HCT116 (cell line): ENCODE measurements at places on chromosomes 11 and 22. TPM values are rescaled to one million over a fixed set of nuclear protein-coding genes. Genes with fewer than 3 reads are reported as not detected.
A peak's percentile ranks its signal among the peaks of the same experiment; 100 is the strongest.

- DNase-seq, result peak; percentile 18
Observed at GRCh38 chr22:27405672-27406388, 395.7 kb downstream of the MN1 start.

DNA sequence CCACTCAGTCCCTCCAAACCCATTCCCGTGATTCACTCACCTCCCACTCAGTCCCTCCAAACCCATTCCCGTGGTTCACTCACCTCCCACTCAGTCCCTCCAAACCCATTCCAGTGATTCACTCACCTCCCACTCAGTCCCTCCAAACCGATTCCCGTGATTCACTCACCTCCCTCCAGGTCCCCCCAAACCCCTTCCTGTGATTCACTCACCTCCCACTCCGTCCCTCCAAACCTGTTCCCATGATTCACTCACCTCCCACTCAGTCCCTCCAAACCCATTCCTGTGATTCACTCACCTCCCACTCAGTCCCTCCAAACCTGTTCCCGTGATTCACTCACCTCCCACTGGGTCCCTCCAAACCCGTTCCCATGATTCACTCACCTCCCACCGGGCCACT is 639.6 kb downstream of the BRD1 start:
- DNase-seq, result peak; percentile 33

PKDREJ gene
- total RNA-seq, result not detected

DNA sequence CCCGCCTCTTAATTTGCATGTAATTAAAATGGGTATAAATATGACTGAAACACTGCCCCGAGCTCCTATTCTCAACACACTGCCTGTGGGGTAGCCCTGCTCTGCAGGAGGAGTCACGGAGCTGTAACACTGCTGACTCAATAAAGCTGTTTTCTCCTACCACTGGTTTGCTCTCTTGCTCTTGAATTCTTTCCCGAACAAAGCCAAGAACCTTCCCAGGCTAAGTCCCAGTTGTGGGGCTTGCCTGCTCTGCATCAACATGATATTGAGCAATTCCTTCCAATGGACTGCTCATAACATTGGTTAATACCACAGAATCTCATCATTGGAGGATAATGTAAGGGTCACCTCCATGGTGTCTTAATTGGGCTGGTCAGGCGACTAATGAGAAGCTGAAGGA is 114.4 kb downstream of the FBXO7 start:
- no peak for DNase-seq
